ENCODE measurements at places on chromosomes 11 and 22. TPM values are rescaled to one million over a fixed set of nuclear protein-coding genes. Genes with fewer than 3 reads are reported as not detected.
A peak's percentile ranks its signal among the peaks of the same experiment; 100 is the strongest.

DNA sequence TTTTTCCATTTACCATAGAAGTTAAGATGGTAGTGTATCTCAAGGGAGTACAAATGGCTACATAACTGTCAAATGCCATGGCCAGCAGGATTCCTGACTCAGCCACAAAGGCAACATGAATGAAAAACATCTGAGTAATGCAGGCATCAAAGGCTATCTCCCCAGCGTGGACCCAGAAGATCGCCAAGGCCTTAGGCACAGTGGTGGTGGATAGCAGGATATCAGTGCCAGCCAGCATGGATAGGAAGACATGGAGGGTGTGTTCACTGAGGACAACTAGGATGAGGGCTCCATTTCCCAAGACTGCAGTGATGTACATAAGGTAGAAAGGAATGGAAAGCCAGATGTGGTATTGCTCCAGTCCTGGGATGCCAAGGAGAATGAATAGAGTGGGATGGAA, 18.0 kb downstream of the OR52B2 start:
- no peak for DNase-seq

- DNase-seq = no peak
Measured at GRCh38 chr11:43786016-43786415, 94.6 kb upstream of the ALKBH3 start.

GRCh38 chr11:32833921-32834320, 4.2 kb downstream of the PRRG4 start:
- no peak for DNase-seq

- no peak for DNase-seq
Measured at GRCh38 chr11:114263513-114264170, 32.6 kb upstream of the NNMT start.

DNA sequence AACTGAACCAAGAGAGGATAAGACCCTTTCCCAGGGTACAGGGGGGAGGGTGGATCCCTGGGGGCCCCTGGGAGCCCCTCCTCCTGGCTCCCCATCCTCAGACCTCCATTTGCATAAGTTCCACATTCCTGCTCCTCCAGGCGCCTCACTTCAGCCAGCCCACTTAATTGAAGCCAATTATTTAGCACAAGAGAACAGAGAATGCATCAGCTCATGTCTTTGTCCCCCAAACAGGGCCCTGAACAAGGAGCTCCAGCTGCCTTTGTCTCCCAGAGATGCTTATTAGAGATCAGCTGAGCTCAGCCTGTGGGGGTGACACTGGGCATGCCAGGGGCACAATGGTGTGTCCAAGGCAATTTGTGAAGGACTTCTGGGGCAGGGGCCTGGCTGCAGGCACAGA, 89.9 kb upstream of the PRDM11 start:
- DNase-seq = no peak

DNA sequence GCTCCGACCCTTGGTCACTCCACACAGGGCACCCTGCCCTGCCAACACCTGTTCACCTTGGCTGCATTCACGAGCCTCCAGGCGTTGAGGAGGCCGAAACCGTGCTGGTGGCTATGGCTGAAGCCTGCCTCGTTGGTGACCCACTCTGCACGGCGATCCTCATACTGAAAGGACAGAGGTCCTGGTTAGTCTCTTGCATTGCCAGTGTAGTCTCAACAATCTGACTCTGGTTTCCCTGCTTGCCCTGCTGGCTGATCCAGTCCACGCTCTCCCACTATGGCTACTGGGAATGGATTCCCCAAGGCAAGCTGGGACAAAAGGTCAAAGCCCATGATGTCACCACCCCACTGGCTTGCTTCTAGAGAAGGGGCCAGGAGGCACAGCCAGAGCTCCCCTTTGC, 12.9 kb downstream of the PCSK7 start:
- no peak for DNase-seq

- DNase-seq = no peak
Measured at GRCh38 chr22:28054819-28055208, 135.8 kb upstream of the PITPNB start.

- no peak for DNase-seq
Measured at GRCh38 chr11:93537049-93537448, 6.1 kb downstream of the SMCO4 start.

DNA sequence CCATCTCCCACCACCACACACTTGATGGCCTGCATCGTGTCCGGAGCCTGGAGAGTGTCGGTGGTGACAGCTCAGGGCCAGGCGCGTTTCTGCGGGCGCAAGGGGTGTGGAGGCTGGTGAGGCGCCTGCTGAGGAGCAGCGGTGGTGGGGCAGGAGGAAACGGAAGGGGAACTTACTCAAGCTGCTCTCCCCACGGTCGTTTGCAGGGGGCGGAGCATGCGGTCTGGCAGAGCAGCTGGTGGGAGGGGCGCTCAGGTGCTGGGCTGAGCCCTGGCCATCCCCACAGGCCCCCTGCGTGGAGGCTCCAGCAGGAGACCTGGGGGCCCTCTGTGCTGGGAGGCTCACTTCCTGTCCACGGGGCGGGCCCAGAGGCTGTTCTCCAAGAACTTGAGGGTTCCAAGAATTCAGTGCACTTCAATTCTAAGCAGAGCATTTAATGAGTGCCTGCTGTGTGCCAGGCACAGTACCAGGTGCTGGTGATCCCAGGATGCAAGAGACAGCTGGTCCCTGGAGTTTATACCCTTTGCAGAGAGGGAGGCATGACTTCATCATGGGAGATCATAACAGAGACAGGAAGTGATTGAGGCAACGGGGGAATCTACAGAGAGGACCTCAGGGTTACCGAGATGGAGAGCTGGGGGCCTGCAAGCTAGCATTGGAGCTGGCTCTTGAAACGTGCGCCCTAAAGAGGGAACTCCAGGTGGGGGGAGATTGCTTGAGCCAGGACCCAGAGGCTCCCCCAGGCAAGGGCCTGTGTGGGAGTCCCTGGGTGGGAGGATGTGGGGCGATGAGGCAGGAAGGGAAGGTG, at the start of gene RAC2:
RAC2 (minus strand) TSS at position 156 of the 808 bp plus-strand sequence; CDS start at position 35, 121 bp downstream.
- DNase-seq = peak; percentile 96

DNA sequence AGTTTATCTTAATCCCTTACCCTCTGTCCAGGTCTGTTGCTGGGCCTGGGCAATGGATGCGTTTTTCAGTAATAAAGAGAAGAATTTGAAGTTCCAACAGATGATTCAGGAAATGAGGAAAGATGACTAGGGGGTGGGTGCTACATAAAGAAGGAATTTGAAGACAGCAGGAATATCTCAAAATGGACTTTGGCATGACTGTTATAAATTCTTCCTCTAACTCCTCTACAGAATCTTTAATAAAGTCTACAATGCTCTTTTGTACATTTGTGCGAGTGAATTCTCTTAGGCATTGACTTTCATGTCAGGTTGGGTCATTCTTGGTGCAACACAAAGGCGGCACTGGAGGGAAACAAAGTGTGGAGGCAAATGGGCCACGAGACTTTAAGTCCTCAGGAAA, 35.1 kb upstream of the PRSS23 start:
- DNase-seq = no peak

- peak; percentile 81 for DNase-seq
Measured at GRCh38 chr22:22959147-22959827, 71.7 kb downstream of the IGLL5 start.

DNA sequence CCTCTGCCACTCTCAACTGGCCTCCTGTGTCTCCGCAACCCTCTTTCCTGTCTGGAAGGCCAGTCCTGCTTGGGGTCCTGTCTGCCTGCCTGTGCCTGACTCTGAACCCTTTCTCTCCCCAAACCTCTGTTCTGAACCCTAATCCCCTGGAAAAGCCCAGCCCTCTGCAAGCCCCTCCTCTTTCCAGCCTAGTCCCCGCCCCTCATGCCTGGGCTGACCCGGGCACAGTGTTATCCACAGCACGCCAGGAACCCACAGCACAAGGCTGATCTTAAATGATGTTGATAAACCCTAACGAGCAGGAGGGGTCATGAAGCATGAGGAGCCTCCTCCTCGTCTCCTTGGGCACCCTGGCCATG, at the start of gene IFITM10:
IFITM10 (minus strand) TSS at position 115 of the 359 bp plus-strand sequence. CDS start 153 bp downstream, outside the sequence.
- no peak for DNase-seq

DNA sequence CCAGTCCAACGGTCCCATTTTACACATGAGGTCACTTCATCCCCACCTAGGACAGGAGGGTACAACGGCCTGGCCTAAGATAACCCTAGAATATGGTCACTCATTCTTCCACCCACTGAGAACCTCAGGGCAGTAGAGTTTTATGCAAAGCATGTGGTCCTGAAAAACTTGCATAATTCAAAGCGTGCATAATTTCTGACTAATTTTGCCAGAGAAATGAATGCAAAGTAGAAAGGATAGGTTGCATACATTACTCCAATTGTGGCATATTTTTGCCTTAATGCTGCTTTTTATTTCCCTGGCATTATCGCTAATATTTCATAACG, 32.5 kb upstream of the SLC35C1 start:
- DNase-seq = no peak

GRCh38 chr11:103609117-103610066, 427.0 kb upstream of the DDI1 start:
- no peak for DNase-seq

DNA sequence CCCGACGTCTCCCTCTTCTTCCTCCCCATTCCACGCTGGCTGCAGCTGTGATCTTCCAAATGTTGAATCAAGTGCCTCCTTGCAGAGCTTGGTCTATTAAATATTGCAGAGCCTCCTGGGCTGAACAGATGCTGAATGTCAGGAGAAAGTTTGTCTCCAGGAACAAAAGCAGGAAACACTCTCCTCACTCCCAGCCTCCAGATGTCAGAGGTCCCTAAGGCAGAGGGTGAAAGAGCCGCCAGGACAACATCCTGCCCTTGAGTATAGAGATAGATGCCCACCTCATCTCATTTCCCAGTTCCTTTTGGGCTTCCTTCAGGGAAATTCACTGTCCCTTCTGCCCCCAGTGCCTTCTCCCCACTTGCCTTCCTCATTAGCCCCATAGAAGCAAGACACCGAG, 40.8 kb upstream of the IGSF9B start:
- no peak for DNase-seq

- DNase-seq = no peak
Measured at GRCh38 chr11:80616070-80616800, 1175.4 kb upstream of the TENM4 start.

Gene CD3E
- 476 TPM for total RNA-seq

Gene HBB
- total RNA-seq = not detected

Gene KCNK4
- total RNA-seq = not detected

Gene POU2AF2
- total RNA-seq = not detected

Gene BEST1
- total RNA-seq = 0.48 TPM

Gene ZNF70
- 1.3 TPM for total RNA-seq

Gene APOA5
- not detected for total RNA-seq

Gene TRIM51G
- total RNA-seq = not detected

Gene HARBI1
- 3.1 TPM for total RNA-seq

Gene FOLR2
- not detected for total RNA-seq
